ENCODE measurements at places on chromosomes 1 and 21.

DNA sequence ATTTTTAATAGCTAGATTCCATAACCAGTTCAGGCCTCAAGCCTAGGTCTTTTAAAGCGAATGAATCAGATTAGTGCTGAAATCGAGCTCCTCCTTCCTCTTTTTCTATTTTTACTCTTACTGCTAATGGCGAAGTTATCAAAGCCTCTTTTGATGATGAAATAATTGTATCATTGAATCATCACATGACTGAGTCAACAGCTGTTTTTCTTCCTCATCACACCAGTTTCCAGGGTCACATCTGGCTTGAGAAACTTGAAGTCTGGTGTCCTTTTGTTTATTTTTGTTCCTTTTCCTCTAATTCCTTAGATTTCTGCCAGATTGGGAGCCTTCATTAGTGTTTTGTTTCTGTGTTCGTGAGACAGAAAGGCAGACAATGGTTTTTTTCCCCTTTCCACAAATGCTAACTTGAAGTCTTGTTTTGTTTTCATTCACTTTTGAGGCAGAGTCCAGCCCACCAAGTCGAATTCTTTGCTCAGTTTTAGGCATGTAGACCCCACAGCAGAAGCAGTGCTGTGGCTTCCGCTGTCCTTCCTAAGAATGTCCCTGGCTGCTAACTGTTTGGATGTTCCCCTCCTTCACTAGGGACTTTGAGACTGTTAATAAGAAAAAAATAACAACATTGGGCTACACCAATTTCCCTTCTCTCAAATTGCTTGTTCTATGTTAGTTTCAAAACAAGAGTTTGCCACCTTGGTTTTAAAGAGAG lies 51.9 kb upstream of the FMOD start:
- DNase-seq: no peak

GRCh38 chr1:180135535-180135934 lies 19.1 kb upstream of the QSOX1 start:
- no peak for DNase-seq

DNA sequence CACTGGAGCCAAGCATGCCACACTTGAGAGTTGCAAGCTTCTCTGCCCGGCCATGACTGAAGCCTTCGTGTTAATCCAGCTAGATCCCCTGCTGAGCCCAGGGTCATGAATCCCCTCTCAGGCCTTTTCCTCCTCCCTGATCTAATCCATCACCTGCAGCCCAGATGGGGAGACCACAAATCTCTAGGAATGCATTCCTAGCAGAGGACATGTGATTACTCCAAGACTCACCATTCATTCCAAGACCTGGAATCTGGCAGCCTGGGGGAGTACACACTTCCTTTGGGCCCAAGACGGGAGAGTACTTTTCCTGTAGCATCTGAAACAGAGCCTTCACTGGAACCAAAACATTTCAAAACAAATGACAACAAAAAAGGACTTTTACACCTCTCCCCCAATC lies 269.3 kb upstream of the NFIA start:
- DNase-seq: no peak

DNA sequence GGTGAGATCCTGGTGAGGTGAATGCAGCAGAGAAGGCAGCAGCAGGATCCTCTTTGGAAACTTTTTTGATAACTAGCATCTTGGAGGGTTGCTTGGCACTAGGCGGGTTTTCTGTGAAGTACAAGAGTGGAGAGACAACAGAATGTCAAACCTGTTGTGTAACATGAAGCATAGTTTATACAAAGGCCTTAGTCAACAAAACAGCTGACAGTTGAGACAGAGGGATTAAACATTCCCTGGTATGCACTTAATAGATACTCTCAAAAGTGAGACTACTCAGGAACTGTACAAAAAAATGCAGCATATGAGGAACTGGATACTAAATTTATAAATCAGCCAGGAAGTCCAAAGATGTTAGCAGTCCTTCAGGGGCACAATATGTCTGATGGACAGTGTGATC lies 16.4 kb upstream of the CCDC17 start:
- no peak for DNase-seq

DNA sequence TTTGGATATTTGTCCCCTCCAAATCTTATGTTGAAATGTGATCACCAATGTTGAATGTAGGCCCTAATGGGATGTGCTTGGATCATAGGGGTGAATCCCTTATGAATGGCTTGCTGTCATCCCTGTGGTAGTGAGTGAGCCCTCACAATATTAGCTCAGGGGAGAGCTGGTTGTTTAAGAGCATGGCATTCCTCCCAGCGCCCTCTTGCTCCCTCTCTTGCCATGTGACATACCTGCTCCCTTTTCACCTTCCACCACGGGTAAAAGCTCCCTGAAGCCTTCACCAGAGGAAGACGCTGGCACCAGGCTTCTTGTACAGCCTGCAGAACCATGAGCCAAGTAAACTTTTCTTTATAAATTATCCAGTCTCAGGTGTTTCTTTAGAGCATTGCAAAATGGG lies 305.6 kb downstream of the KCTD3 start:
- DNase-seq: no peak

- peak; percentile 22 for DNase-seq
These were observed 40.4 kb upstream of the LRRN2 start for GRCh38 chr1:204725821-204726448.

DNA sequence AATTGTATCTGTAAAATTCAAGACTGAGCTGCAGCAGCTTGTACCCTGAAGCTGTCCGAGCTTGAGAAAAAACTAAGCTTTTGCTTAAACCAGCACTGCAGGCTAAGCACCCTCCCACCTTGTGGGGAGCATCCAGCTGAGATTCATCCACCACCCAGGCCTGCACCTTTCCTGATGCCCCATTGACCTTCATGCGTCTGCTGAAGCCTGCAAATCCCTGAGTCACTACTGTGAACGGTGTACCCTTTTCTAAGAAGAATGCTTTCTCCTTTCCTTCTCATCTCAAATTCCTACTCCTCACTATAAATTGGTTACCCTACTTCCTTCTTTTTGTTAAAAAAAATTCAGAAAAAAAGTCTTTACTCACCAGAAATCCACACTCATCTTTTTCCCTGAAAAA lies 90.9 kb upstream of the RGS18 start:
- DNase-seq: no peak

DNA sequence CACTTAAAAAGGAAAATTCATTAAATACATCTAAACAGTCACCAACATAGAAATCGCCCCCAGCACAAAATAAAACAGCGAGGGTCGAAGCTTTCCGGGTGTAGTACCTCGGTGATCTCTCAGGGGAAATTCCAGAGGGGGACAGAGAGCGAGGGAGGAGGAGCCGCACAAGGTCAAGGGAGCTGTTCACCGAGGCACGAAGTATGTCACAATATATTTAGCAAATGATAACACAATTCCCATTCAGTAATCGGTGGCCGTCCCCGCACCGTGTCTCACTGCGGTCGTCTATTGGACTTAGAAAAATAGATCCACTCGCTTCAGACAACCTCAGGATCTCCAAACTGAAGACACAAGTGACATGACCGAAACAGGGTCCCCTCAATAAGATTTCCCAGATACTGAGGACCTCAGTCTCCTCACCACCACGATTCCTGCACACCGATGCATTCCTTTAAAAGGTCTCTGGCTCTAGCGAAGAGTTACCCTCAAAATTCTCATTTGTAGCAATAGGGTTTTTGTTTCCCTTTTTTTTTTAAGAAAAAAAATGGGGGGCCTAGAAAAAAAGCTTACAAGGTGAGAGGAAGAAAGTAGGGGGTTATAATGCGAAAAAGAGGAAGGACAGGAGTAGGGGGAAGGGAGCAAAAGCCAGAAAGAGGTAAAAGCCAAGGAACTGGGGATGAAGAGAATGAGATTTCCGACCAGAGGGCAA lies 1.1 kb downstream of the LPGAT1 start:
- DNase-seq: no peak

- peak; percentile 31 for DNase-seq
These were observed 200.0 kb downstream of the PTPRU start for GRCh38 chr1:29436181-29436785.
